ENCODE measurements at places on chromosomes 2 and 18.

- DNase-seq = no peak
Measured at GRCh38 chr2:28401948-28402550, 9.4 kb downstream of the FOSL2 start.

GRCh38 chr2:45746888-45747287 is 95.4 kb downstream of the PRKCE start:
- no peak for DNase-seq

GRCh38 chr2:219354582-219354981 is 22.0 kb upstream of the RESP18 start:
- DNase-seq = no peak

GRCh38 chr2:50347358-50348044 is 684.4 kb downstream of the NRXN1 start:
- no peak for DNase-seq

DNA sequence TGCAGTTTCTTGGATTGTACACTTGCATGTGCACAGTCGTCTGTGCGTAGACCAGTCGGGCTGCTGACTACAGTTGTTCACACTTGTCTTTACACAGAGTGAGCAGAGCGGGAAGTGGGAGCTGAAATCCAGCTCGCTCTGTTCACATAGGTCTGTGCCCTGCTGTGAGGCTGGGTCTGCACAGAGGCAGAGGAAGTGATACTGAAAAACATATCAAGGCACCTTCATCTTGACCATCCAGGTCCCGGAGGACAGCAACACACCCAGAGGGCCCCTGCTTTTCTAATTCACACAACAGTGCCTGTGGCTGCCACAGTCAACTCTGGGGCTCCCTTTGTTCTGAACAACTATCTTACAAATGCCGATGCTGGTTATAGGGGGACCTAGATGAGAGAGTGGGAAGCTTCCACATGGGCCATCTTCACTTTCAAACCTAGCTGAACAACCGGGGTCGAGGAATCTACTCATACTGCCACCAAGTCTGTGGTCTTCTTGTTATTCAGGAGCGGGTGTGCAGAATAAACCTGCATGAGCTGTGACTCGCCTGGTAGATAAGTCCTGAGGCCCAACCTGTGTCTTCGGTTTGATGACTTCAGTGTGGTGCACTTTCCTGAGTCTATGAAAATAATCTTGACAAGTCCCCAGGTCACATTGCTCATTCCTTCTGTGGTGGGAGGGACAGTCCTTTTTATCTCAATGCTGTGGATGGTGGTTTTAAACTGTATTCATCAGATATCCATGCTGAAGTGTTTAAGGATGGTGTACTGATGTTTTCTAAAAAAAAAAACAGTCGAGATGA is 3.5 kb upstream of the ADNP2 start:
- no peak for DNase-seq

DNA sequence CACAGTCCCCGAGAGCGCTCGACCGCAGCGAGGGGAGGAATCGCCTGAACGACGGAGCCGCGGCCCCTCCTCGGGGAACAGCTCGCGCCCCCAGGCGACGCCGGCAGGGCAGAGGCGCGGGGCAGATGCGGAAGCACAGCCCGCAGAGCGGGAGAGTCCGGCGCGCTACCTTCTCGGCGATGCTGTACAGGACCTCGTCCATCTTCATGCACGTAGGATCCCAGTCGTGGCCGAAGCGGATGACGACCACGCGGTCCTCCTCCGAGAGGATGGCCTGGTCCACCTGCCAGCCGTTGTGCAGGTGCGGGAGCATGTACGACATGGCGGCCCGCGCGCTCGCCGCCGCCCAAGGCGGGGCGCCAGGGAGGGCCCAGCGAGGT is 302 bp downstream of the TXNL4A start:
- DNase-seq = peak; percentile 46

DNA sequence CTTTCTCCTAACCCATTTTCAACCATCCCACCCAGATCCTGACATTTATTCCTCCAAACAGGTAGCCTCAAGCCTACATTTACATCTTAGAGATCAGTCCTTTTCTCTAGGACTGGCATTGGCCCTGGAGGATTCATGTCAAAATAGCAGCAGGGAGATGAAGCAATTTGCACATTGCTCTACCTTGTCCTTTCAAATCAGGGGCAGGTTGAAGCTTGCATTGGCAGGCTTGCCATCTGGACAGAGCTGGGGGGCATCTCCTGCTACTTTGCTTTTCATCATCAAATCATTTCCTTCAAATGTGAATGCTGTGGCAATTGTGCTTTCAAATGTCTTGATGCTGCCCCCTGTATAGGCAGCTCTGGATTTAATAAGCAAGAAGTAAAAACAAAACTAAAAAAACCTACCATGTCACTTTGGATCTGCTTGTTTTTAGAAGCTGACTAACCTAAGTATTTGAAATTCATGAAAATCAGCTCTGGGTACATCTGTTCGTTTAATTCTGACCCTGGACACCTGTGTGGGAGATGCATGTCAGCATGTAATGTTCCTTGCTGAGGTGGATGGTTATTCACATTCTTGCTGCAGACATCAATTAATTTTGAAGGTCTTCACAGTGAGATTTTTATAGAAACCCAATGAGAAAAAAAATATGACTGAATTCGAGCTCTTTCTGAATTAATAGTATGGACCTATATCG is 47.9 kb downstream of the KIF5C start:
- DNase-seq = no peak

DNA sequence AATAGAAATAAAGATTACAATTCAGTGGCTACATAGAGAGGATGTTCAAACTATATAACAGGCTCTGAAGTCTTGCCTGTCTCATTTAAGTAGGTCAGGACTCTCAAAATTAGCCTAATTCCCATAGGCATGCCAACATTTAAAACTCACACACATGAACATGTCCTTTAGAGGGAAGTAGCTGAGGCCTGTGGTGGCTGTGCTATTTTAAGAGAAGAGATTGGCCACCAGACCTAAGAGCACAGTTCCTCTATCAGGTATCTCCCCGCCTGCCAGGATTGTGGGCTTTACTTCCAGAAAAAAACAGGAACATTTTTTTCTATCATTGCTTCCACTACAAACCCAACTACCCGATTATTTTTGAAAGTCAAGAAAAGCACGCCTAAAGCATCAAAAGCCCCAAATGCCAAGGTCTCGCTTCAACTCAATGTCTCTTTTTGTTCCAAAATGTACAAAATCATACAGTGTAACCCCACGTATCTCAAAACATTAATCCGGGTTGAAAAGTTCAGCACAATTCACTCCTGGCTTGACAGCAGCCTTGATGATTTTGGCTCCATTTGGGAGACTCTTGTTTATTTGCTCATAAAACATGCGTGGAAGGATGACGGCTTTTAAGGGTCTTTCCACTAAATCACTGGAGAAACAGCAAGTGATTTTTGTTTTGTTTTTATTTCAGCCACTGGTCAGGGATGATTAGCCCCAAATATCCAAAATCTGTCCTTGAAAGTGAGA is 15.3 kb downstream of the FHL2 start:
- no peak for DNase-seq

DNA sequence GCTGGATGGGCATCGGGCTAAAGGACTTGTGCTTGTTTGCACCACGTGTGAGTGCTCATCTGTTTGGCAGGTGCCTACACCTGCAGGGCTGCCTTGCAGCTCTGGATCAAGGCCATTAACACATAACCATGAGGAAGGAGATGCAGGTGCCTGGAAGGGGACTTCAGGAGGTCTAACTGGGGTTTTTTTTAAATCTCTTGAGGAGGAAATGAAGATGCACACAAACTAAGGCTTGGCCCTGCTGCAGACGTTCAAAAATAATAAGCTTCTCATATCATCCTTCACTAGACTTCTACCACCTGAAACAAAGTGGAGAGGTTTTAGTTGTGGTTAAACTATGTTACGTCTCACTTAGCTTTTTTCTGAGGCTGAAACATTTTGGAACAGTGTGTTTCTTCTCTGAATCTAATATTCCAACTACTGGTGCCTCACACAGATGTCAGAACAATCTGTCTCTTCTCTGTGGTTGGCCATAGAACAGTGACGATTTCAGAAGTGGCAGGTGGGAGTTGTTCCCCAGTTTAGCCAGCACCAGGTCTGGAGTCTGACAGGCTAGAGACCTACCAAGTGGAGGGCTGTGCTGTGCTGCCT is 36.5 kb downstream of the BCL2L11 start:
- DNase-seq = no peak

DNA sequence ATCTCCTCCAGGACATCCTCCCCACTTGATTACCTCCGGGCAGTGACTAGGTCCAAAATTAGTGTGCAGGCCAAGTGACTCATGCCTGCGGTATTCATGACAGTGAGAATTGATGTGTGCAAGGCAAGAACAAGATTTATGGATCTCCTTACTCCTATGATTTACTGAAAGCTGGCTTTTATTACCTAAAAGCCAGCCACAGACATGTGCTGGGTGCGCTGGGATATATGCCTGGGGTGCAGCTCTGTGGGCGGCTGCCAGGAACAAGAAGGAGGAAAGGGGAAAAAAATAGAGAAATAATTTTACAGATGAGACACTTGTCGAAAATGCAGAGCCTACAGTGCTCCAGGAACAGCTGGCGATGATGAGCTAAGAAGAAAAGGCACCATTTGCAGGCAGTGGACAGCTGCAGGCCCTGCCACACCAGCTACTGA is 359.3 kb downstream of the CMPK2 start:
- DNase-seq = no peak

DNA sequence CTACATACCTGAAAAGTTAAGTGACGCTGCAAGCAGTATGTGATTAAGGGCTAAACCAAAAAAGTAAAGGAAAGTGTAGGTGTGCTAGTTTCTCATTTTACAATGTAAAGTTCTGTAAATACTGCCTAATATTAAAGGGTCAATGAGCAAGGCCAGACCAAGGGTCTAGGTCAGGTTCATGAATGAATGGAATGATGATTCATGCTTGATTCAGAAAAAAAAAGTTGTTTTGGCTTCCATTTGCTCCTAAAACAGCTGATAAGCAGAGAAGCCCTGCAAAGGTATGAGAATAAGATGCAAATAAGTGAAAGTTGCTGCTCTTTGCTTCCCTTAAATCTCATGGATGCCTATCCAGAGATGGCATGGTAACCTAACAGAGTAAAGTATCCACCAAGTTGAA is 61.3 kb downstream of the PTRHD1 start:
- DNase-seq = no peak

DNA sequence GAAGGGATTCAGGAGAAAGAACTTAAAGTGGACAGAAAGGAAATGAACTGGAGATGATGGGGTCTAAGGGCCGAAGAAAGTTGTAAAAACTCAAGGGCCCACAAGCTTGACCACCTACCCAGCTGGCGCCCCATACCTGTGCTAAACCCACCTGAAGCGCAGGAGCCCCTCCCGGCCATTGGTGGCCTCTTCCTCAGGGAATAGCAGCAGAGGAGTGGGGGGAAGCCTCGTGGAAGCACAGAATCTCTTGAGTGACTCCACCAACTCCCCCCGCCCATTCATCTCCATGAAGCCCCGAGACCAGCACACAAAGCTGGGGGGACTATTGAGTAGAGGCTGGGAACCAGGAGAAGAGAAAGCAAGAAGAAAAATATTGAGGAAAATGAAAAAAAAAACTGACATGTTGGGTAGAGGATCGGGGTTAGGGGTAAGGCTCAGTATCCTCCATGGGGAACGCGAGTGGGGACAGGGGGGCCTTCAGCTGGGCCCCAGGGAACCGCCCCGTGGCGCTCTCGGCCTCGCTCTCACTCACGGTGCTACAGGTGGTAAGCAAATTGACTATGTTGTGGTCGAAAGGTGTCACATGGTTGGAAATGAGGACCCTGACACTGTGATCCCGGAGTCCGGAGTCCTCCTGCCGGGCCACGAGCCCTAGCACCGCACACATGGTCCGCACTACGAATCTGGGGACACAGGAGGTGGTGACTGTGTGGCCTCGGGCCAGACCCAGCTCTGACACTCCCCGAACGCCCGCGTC is 728 bp downstream of the AUP1 start:
- no peak for DNase-seq

DNA sequence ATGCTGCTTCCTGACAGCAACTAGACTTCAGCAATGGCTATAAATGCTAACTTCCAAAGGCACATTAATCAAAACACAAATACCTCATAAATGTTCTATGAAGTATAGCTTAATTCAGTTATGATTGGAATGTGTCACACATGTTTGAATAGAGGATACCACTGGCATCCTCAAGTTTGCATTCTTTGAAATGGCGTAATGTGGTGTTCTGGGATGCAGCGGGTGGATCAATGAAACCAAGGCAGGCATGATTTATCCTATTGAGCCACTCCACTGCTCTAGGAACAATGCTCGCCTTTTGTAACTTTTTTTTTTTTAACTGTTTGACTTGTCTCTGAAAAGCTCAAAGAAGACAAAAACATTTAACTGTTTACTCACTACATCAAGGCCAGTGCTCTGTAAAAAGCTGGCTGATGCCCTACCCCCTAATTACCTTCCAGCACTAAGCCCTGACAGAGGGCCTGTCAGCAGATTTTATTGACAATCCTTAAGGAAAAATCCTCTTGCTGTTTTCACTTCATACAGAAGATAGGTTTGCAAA is 278.8 kb upstream of the SESTD1 start:
- no peak for DNase-seq

DNA sequence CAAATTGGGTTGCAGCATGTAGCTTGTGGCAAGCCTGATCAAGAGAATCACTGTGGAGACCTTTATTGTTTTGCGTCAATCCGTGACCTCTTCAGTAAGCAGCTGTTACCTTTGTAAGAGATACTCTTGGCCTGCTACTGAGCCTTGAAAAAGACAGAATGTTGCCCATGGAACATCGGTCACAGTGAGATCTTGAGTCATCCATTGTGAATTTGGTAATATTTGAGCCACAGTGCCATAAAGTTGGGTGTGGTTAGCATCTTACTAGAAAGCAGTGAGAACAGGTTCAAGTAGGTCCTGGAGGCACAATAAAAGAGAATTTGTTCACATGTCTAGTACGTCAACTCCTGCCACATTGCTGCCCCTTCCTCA is 12.7 kb upstream of the EFR3B start:
- no peak for DNase-seq

DNA sequence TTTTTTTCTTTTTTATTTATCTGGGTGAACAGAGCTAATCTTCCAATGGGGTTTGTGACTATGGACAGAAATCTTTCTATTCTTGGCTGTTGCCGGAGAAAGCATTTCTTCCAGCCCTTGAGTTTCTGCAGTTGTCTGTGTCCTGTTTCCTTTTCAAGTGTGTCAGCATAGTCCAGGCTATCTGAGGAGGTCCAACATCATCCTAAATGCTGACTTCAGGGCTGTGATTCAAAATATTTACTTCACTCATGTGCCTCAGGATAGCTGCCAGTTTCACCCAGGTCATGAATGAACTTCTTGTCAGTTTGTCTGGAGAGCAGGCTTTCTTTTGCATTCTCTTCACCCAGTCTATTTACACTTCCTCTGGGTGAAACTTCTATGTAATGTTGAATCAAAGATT is 27.9 kb downstream of the ITGAV start:
- no peak for DNase-seq

GRCh38 chr18:62170857-62171256 is 16.0 kb downstream of the PIGN start:
- DNase-seq = no peak

Data from stimulated activated CD4-positive, alpha-beta T cell treated with anti-CD3 and anti-CD28 coated beads, Interleukin-15, amount 100 ng/mL, for 1 hour (primary cell).